ENCODE measurements at places on chromosomes 5 and 9. TPM values are rescaled to one million over a fixed set of nuclear protein-coding genes. Genes with fewer than 3 reads are reported as not detected.

PLPP6 gene
- polyA plus RNA-seq, result 7.0 TPM

- DNase-seq, result no peak
Observed at GRCh38 chr9:127612939-127613582, 984 bp downstream of the STXBP1 start.

DNA sequence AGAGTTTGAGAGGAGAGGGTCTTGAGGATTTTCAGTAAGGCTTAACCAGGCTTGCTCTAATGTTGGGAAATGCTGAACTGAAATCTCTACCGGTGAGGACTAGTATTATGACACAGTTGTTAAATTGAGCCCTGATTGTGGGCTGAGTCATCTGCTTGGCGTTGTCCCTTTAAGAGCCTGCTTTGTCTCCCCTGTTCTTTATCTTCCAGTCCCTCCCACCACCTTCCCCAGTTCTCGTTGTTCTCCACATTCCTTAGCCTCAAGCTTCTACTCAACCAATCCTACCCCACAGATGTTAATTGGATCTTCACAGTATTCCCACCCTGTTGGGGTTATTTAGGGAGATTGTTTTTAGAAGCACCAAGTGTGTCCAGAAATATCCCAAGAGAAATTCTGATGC lies 57.6 kb downstream of the ANKRD55 start:
- peak; percentile 45 for DNase-seq

- DNase-seq, result no peak
Observed at GRCh38 chr9:37342493-37342892, 80.0 kb upstream of the GRHPR start.

DNA sequence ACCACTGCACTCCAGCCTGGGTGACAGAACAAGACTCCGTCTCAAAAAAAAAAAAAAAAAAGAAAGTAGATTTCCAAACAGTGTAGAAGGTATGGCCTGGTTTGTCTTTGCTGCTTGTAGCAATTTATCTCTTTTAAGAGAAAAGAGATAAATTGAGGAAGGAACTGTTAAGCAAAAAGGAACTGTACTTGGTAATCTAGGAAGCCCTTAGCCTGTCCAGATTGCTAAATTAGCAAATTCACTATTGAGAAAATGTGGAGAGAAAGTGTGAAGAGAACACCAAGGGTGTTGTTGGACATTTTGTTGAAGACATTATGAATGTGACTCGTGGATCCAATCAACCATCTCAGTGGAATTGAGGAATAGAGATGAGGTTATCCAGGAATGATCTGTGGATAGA lies 13.0 kb upstream of the SUSD3 start:
- DNase-seq, result no peak

DNA sequence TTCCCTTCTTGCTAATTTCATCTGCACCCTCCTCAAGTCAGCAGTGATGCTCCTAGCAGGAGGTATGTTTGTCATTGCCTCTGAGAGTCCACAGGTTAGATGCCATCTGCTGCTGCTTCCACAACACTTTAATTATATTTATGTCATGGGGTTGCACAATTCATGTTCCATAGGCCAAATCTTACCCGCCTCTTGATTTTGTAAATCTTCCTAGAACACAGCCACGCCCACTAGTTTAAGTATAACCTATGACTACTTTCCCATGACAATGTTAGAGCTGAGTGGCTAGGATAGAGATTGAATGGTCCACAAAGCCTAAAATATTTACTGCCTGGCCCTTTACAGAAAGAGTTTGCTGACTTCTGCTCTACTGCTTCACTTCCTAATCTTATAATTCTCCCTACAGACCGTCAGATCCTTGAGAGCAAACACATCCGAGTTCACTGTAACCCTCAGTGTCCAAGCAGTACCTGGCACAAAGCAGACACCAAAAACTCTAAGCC lies 21.1 kb downstream of the LIFR start:
- DNase-seq, result no peak

GRCh38 chr5:177609076-177610059 lies 9.4 kb downstream of the B4GALT7 start:
- DNase-seq, result no peak

GRCh38 chr5:93621327-93621798 lies 38.3 kb downstream of the NR2F1 start:
- DNase-seq, result no peak

SPINK13 gene
- polyA plus RNA-seq, result not detected

CDX1 gene
- polyA plus RNA-seq, result 0.39 TPM

TEK gene
- polyA plus RNA-seq, result 0.71 TPM

GRCh38 chr5:131209506-131210150 lies 38.9 kb downstream of the LYRM7 start:
- DNase-seq, result no peak

GRCh38 chr5:42720251-42720650 lies 36.4 kb upstream of the CCDC152 start:
- no peak for DNase-seq

- peak; percentile 81 for DNase-seq
Observed at GRCh38 chr5:96031811-96032261, 70.2 kb upstream of the ELL2 start.

DNA sequence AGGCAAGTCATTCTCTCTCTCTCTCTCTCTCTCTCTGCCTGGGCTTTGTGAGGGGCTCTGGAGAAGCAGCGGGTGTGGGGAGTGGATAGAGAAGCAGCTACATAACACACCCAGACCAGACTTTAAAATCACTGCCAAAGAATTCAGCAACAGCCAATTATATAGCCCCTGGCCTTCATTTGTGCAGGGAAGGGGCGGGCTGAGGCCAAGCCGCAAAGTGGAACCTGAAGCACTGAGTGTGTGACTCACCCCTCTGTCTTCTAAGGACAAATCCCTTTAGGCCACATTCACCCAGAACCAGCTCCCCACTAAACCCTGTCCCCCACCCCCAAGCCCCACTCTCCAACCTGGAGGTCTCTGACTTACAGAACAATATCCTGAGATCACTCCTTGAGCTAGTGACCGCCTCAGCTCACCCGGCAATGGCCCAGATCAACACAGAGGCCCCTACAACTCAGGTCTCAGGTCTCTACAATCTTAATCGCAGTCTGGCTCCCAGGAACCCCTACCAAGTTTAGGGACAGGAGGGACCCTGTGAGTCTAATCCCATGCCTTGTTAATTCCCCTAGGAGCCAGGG lies 6.0 kb downstream of the B4GALT1 start:
- peak; percentile 97 for DNase-seq

DNA sequence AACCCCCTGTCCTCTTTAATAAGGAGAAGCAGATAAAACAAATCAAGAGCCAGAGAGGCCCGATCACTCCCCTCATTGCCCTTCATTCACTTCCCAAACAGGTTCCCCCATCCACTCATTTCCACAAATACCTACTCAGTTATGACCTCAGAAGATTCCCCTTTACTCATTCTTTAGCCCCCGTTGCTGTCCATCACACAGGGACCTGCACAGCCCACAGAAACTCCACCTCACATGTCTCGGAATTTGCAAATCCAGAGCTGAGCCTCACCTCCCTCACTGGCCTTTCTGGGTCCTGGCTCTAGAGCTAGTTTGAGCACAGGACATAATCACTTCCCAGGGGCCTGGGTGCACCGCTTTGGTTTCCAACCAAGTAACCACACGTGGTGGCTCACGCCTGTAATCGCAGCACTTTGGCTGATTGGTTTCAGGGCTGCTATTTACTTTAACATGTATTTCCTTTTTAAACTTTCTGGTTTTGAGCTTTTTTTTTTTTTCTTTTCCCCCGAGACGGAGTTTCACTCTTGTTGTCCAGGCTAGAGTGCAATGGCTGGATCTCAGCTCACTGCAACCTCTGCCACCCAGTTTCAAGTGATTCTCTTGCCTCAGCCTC lies 17.8 kb downstream of the ATP6V0E1 start:
- no peak for DNase-seq

DNA sequence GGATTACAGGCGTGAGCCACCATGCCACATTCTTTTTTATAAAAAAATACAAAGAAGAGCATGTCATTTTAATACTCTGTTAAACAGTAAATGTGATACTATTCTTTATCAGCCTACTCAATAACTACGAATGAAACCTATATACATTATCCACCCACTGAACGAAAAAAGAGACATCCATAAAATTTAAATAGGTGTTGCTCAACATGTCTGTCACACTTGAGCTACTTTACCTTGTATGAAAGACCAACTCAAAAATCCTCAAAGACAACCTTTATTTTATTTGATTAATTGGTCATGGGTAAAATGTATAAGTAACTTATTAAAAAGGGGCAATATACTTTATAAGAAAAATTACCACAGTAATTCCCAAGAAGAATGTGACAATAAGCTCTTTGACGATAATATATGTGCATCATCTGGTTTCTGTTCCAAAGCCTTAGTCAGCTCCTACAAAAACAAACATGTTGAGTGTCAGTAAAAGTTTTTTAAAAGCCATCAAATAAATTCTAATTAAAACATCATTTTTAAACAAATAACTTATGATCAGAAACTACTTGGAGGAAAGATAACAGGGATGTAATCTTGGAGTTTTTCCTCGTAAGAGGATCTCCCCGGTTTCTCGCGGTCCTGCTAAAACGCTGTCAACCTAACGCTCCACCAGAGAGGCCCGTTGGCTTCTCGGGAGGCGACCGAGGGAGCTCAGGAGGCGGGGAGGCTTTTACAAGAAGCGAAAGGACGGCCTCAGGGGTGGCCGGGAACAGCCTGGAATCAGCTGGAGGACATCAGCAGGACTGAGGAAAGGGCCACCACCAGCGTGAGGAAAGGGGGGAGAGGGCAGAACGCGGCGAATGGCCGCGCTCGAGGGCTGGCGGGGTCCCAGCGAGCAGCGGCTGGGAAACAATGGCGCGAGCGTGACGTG lies 13.5 kb upstream of the ANKRD18B start:
- DNase-seq, result no peak

DND1 gene
- polyA plus RNA-seq, result 0.21 TPM

- no peak for DNase-seq
Observed at GRCh38 chr5:77935506-77936364, 159.6 kb upstream of the TBCA start.

DNA sequence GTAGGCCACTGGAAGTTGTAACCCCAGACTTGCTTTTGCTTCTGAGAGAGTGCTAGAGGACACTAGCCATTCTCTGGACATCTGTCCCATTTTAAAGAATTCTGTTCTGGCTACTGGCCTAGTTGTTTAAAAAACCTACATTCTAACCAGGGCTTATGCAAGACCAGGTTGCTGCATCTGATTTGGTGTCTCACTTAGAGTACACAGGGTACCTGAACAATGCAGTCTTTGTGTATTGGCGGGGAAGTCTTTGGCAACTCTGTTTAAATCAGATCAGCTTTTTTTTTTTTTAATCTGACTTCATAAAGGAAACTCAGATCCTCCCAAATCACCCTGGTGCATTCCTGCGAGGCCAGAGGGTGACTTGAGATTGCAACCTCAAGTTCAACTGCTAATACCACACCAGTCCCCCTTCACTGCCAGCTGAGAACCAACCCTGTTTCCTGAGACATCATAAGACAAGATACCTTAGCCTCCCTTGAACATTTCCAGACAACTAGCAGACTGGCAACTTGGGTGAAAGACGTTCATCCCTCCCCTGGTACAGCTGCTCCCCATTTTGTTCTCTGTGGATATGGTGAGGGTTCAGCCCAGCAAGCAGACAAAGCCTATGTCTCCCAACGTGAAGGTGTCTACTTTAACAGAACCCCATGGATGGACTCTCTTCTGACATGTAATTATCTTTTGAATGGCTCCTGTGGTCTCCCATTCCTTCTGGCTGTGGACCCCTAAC lies 27.0 kb downstream of the SKP1 start:
- no peak for DNase-seq

DNA sequence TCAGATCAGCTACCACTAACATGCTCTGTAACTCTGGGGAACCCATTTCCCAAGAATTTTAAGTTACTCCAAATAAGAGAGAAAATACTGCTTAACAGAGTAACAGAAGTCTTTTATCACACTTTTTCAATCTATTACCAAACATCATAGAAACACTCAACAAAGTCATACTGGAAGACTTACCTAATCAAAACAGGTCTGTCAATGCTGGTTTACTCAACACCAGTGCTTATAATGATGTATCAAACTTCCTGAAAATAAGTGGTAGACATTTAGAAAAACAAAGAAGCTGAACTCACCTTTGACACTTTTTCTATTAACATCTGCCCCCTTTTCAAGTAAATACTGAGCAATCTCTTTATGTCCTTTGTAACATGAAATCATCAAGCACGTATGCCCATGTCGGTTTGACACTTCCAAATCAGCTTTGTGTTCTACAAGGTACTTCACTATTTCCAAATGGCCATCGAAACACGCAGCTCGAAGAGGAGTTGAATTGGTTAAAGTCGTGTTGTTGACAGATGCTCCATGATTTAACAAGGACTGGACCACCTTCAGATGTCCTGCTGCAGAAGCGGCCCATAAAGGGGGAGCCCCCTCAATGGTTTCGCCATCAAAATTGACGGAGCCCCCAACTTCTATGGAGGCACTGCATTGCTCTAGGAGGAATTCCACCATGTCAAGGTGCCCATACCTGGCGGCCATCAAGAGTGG lies 1.8 kb downstream of the FEM1C start:
- DNase-seq, result no peak

DNA sequence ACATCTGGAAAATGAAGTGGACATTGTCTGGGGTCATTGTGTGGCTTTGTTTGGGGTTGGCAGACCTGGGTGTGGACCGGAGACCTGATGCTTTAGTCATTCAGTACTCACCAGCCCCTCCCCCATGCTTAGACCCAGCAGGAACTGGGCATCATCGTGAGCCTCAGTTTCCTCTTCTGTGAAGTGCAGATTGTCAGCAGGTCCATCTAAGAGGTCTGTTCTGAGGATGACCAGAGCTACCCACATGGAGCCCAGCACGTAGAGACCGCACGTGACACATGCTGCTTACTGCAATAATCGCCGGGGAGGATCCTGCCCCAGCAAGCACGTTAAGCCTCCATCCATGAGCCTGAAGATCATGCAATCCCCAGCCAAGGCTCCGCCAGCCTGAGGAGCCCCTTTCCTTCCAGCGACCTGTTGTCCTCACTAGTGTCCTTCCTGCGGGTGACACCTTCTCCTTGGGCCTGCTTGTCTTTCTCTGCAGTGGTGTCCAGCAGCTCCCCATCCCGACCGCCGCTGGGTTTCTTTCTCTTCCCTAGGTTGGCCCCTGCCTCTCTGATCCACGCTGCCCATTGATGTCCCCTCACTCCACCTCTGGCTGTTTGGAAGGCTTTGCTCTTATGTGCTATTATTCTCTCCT lies 26.7 kb upstream of the IRX4 start:
- no peak for DNase-seq

DNA sequence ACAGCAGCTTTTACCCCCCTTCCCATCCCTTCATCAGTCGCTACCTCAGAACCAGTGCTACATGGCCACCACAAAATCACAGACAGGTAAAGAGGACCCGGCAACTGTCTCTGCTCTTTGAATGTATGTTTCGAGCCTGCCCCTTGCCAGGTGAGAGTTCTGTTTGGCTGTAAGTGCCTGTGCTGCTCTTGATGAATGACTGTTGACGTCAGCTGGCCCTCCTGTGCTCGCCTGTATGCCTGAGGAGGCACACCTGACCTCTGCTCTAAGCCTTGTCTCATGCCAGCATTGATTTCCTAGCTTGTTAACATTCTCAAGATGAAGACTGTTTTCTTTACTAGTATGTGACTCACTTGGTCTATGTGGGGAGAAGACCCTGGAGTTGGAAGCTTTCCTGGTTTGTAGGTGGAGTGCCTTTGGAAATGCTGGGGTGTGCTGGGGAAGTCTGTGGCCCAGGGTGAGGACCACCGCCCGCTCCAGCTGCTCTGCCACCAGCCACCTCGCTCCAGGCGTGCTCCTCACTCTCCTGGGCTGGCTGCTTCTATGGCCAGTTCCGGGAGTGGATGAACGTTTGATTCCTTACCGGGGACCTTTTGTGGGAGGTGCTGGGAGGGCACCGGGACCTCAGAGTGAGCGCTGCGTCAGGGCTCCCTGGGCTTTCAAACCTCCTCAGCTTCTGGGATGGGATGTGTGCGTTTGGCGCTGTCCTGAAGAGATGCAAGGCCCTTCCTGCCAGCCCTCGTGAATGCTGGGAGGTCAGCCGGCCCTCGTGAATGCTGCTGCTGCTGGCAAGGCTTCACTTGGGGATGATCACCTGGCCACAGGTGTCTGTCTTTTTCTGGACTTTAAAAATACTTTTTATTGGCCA lies 109.9 kb downstream of the EHMT1 start:
- DNase-seq, result no peak
